ENCODE measurements at places on chromosomes 6 and 20. TPM values are rescaled to one million over a fixed set of nuclear protein-coding genes. Genes with fewer than 3 reads are reported as not detected.

FHL5 gene
- not detected for total RNA-seq

NUDT3 gene
- total RNA-seq: 22.4 TPM

- H3K4me1 ChIP-seq: no peaks in the 10 kb centered on the region
- H3K4me3 ChIP-seq: no peak overlapping the region
- H3K36me3 ChIP-seq: no peaks in the 10 kb centered on the region
- no peak overlapping the region for H3K27ac ChIP-seq
Observed at GRCh38 chr6:166598441-166599138, 12.1 kb upstream of the RAMACL start.

- H3K4me3 ChIP-seq: peak overlapping the region; percentile 57
- no peaks in the 10 kb centered on the region for H3K27me3 ChIP-seq
- no peak for DNase-seq
- H3K36me3 ChIP-seq: no peaks in the 10 kb centered on the region
Observed at GRCh38 chr6:42453654-42454427, 2.1 kb upstream of the TRERF1 start.

DNA sequence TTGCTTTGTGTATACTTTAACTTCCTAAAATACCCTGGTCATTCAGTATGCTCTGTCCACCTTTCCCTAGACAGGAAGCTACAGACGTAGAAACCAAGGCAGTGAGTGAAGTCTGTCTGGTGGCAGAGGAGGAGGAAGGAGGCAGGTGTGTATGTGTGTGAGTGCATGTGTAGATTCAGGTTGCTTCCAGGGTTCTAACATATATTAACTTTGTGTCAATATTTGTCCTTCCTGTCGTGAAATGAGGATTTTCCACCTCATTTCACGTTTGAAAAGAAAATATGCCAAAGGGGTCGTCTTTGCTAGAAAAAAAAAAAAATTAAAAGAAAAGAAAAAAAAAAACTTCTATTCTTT lies 411.5 kb downstream of the PKHD1 start:
- no peaks in the 10 kb centered on the region for H3K36me3 ChIP-seq
- H3K27me3 ChIP-seq: no peaks in the 10 kb centered on the region
- no peaks in the 10 kb centered on the region for H3K4me1 ChIP-seq

DNA sequence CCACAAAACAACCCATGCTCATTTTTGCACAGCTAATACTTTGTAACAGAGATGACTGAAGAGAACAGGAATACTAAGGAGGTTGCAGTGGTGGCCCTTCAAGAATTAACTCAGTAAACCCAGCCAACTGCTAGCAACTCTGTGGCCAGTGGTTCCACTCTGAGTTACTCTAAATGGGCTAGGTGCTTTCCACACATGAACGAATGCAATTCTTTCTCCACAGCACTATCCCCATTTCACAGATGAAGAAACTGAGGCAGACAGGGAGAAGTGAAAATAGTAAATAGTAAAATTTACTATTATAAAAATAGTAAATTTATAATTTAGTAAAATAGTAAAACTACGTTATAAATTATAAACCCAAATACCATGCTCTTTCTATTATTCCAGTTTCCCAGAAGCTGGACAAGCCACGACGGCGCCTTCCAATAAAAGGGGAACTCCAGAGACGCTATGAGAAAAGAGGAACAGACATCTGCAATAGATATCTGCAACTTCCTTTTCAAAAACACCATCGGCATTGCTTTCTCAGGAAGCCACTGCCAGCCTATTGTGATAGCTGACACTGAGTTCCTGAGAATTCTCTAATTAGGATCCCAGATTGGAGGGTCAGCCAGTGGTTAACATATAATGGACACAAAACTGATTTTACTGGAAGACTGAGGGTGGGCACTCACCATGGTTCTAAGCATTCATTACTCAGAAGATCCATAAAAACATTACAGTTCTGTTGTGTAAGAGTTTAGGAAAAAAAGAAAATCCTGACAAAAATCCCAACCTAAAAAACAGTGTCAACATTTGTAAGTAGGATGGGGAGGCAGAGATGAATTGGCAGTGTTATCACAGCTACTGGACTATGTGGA lies 16.2 kb downstream of the FKBP1A start:
- H3K4me3 ChIP-seq: peak overlapping the region; percentile 27
- H3K4me1 ChIP-seq: peaks cover 31% of the 10 kb centered on the region
- no peaks in the 10 kb centered on the region for H3K27me3 ChIP-seq
- no peak for DNase-seq
- peaks cover 36% of the 10 kb centered on the region for H3K36me3 ChIP-seq
- peak overlapping the region; percentile 34 for H3K27ac ChIP-seq

DNA sequence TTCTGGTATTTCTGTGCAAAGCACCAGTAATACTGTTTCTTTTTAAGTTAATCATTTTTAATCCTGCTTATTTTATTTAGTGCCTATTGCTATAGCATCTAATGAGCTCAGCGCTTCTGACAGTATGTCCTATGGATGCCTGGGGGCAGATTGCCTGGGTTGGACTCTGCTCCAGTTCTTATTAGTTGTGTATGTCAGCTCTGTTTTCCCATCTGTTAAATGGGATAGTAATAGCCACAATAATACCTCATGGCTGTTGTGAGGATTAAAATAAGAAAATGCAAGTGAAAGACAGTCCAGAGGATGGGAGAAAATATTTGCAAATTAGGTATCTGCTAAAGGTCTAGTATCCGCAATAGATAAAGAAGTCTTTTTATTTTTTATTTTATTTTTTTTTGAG lies 87.0 kb downstream of the UTRN start:
- no peak overlapping the region for H3K27ac ChIP-seq
- H3K4me3 ChIP-seq: no peak overlapping the region
- H3K4me1 ChIP-seq: peaks cover 1% of the 10 kb centered on the region
- no peak for DNase-seq

- H3K27me3 ChIP-seq: peaks cover 20% of the 10 kb centered on the region
- no peaks in the 10 kb centered on the region for H3K4me1 ChIP-seq
- no peak overlapping the region for H3K27ac ChIP-seq
- H3K4me3 ChIP-seq: no peak overlapping the region
- DNase-seq: no peak
Observed at GRCh38 chr6:21666201-21666691, 72.7 kb downstream of the SOX4 start.

DNA sequence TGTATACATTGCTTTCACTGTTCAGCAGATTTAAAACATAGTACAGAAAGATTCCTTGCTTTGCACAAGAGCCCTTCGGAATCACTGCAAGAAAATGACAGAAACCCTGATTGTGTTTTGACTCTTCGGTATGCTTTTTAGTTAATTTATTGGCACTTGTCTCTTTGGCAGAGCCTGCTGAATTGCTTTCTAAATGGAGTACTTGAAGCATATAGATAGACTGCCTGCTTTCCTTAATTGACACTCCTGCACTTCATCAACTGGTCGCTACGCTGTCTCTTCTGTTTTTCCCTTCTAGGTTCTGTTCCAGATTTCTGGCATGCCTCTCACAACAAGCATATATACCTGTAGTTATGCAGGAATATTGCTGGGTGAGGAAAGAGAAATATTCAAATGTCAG lies 22.4 kb upstream of the RBM24 start:
- no peaks in the 10 kb centered on the region for H3K27me3 ChIP-seq
- H3K36me3 ChIP-seq: no peaks in the 10 kb centered on the region
- no peaks in the 10 kb centered on the region for H3K4me1 ChIP-seq
- no peak overlapping the region for H3K4me3 ChIP-seq

GRCh38 chr6:157462956-157463742 lies 82.2 kb downstream of the ZDHHC14 start:
- no peak for DNase-seq
- no peaks in the 10 kb centered on the region for H3K4me1 ChIP-seq
- H3K36me3 ChIP-seq: no peaks in the 10 kb centered on the region
- H3K27me3 ChIP-seq: no peaks in the 10 kb centered on the region
- no peak overlapping the region for H3K27ac ChIP-seq

DNA sequence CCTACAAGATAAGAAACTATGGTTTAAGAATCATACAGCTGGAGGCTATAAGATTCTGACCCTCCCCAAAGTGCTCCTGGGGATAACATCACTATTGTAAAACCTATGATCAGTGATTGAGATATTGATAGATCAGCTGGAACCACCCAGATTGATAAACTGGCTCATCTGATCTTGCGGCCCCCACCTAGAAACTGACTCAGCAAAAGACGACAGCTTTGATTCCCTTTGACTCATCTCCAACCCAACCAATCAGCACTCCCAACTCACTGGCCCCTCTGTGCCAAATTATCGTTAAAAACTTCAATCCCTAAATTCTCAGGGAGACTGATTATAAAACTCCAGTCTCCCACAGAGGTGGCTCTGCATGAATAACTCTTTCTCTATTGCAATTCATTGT lies 106.4 kb downstream of the SCP2D1 start:
- DNase-seq: no peak
- H3K4me1 ChIP-seq: no peaks in the 10 kb centered on the region
- no peaks in the 10 kb centered on the region for H3K36me3 ChIP-seq
- no peak overlapping the region for H3K4me3 ChIP-seq
- H3K27ac ChIP-seq: no peak overlapping the region

DNA sequence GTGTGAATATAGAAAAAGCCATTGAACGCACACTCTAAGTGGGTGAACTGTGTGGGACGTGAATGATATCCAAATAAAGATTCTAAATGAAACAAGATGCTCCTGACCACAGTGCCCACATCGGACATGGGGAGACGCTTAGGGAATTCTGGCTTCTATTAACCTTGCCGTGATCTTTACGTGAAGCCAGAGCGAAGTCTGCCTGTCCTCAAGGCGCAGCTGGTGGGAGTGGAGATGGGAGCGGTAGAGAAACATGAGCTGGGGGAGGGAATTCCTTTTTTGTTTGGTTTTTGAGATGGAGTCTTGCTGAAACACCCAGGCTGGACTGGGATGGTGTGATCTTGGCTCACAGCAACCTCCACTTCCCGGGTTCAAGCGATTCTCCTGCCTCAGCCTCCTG lies 46.0 kb downstream of the VSTM2L start:
- no peaks in the 10 kb centered on the region for H3K27me3 ChIP-seq
- H3K4me1 ChIP-seq: no peaks in the 10 kb centered on the region
- no peak for DNase-seq
- H3K4me3 ChIP-seq: no peak overlapping the region

DNA sequence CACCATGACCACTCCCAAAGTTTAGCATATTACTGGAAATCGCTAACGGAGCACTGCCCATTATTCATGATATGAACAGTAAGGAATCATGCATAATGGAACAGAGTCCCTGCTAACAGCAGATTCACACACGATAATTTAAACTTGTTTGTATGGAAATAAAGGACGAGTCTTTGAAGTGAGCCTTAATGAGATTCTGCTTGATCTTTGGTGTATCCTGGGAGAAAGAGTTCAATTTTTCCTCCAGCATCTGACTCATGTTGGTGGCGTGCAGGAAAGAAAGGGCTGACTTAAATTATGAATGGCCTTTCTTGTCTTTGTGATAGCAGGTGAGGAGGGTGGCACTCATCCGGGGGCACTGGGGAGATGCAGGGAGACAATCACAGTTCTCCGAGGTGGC lies 194.6 kb downstream of the ZNF217 start:
- no peaks in the 10 kb centered on the region for H3K4me1 ChIP-seq
- H3K27ac ChIP-seq: no peak overlapping the region
- no peaks in the 10 kb centered on the region for H3K27me3 ChIP-seq
- H3K4me3 ChIP-seq: no peak overlapping the region
- no peak for DNase-seq
- H3K36me3 ChIP-seq: no peaks in the 10 kb centered on the region

DNA sequence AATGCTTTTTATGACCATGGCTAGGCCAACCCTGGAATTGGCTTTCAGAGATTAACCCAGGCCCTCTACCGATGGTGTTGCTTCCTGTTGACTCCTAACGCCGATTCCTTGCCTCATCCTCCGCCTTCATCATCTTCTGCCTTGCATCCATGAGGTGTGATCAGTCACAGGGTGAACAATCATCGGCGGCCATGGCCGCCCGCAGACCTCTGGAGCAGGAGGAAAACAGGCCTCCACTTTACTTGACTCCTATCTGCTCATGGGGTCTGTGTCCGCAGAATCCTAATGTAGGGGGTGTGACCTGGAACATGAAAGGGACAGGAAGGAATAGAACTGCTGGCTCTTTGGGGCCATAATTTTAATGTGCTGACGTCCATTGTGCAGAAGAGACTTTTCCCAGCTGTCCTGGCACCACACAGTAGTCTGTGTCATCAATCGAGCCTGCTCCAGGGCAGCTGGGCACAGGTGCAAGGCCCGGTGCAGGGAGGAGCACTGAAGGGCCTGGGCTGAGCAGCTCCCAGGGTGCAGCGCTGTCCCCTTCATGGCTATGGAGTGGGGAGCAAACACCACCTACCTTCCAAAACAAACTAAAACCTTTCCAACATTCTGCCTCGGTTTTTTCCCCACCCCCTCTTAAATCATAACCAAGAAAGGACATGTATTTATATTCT lies 8.0 kb downstream of the SLC22A3 start:
- no peaks in the 10 kb centered on the region for H3K4me1 ChIP-seq
- DNase-seq: no peak
- H3K4me3 ChIP-seq: no peak overlapping the region
- H3K36me3 ChIP-seq: no peaks in the 10 kb centered on the region
- H3K27ac ChIP-seq: no peak overlapping the region

GRCh38 chr6:44868910-44869309 lies 459.2 kb upstream of the RUNX2 start:
- H3K27ac ChIP-seq: no peak overlapping the region
- H3K27me3 ChIP-seq: no peaks in the 10 kb centered on the region
- no peak for DNase-seq
- H3K36me3 ChIP-seq: no peaks in the 10 kb centered on the region

All from CD4-positive, CD25-positive, alpha-beta regulatory T cell (primary cell).